ENCODE measurements at places on chromosomes 4 and X.

DNA sequence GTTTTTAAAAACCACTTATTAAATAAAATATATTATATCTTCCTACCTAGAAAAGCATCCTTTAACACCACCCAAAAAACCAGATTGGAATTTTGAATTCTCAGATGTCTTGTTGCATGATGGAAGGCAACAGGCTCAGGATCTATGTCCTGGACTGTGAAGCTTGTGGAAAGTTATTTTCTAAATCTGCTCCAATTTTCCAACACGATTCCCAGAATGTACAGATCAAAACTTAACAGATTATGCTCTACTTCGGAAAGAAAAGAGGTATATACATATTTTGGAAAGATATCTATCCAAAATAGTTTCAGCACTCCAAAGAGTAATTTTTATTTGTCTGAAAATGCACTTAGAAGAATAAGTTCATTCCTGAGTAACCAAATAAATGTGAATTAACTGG is 291.7 kb upstream of the EMCN start:
- no peak for DNase-seq

DNA sequence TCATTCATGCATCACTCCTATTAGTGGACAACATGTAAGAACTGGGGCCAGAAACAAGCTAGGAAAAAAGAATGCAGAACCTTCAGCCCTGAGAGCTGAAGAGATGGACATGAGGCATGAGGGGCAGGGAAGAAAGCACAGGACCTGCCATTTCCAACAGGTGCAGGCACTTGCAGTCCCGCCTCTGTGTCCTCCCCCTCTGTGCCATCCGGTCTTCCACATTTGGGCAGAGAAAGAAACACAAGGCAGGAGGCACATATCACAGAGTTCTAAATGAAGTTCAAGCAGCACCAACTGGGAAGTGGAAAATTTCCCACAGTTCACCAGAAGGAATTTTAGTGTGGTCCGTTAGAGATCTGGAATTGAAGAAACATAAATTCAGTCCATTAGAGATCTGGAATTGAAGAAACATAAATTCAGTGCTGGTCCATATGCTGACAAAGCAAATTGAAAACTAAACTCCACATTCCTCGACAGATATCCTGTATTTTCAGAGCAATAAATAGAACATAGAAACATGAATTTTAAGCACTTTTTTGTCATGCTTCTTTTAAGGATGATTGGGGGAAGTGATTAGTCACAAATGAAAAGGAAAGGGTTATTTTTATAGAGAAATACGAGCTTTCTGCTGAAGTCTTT is 57.2 kb upstream of the DAPP1 start:
- DNase-seq = no peak

DNA sequence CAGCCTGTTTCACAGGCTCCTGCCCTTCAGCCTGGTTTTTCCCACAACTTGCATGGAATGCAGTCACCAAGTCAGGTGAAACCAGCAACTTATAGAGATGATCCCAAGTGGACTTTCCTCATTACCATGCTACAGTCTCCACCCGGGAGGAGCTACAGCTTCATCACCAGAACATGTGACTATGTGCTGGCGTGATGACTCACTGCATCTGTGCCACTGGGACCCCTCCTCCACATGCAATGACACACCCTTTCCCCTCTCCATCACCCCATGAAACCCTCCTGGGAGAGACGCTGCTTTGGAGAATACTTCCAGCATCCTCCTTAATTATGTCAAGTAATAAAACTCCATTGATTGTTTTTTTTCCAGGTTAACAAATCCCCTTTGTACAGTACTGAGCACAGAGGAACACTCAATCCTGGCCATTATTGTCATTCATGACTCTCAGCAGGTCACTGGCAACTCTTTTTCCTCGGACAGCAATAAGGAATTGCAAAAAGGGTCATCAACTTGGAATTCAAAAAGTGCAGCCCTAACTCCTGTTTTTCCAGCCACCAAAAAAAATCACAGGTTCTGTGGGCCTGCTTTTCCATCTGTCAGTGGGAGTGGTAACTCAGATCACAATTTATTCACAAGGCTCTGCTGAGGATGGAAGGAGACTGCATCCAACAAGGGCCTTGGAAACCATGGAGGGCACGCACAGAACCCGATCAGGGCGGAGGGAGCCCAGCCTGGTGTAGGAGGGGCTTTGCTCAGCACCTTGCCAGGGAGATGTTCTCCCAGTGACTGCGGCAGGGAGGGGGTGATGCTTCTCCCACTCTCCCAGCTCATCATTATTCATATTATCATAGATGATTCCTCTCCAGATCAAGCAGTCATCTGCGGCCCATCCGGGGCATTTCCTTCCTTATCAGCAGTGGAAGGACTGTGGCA is 17.4 kb downstream of the QDPR start:
- DNase-seq = no peak

DNA sequence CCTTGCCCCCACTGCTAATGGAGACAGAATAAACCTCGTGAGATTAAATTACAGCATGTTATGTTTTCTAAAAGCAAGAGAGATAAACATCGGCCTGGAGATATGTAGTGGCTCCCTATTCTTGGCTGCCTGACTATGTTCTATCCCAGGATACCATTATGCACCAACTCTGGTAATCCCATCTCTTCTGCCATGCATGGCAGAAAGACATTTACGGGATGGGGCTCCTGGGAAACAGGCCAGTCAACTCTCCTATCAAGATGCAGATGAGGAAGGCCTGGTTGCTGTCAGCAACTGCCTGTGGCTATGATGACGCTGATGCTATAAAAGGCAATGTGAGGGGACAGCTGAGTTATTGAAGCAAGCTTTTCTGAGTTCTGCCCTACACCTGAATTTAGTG is 166.2 kb upstream of the VCX3A start:
- no peak for DNase-seq

DNA sequence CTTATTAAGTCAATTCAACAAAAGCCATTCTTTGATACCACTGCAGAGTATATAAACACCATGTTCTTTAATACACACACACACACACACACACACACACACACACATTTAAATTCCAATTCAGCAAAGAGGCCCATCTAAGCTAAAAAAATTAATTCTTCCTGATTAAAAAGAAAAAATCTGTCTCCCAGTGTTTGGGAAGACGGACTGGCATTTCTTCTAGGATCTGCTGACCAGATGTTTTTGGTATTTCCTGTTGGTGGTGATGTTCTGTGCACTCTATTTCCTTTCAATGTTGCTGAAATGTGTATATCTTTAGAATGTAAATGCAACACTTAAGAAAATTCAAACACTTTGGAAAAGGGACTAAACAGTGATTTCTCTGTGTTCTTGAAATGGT is 243.8 kb downstream of the THOC2 start:
- DNase-seq = no peak

GRCh38 chr4:7584606-7585159 is 150.0 kb upstream of the PSAPL1 start:
- DNase-seq = no peak

DNA sequence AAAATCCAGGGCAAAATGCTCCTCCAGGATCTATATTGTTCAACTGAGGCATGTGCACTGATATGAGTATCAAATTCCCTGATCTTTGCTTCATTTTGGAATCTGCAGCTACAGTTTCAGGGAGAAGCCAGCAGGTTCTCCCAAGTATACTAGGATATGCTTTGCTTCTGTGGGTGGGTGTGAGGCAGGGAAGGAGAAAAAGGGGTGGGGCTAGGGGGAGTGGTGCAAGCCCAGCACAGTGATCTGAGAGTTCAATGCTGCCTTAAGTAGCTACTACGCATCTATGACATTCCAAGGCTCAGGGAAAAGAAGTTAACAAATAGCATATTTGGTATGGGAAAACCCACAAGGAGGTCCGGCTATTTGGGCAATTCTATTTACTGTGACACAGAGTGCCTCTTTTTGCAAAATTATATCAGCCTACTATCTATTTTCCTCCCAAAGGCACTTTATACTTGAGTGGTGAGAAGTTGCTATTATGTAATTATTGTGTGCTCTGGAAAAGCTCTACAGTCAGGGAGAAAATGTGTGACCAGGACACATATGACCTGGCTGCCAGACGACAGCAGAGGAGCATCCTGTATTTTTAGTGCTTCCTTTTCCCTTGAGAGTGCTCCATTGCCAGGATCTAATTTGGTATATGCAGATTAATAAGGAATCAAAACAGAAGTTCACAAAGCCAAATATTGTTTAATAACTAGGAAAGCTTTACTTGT is 162.0 kb downstream of the RNF150 start:
- no peak for DNase-seq

- DNase-seq = no peak
Measured at GRCh38 chrX:146604196-146604595, 205.4 kb upstream of the CXorf51B start.

- no peak for DNase-seq
Measured at GRCh38 chrX:57596109-57596508, 4.3 kb downstream of the ZXDB start.

DNA sequence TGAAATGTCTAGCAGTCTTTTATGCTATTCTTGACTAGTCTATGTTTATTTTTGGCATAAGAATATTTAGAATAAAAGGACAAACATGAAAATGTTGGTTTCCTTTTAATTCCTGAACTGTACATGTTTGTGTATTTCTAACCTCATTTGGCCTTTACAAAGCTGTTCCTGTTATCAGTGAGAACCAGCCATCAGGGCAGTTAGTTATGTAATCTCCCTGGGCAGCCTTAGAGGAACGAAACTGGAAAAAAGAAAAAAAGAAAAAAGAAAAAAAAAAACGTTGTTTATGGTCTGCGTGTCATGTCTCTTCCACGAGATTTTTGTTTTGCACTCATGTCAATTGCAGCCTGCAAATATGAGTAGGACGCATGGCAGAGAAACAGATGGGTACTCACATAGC is 193.7 kb downstream of the MAGEB5 start:
- no peak for DNase-seq

GRCh38 chr4:76687746-76688448 is 210.0 kb downstream of the SOWAHB start:
- no peak for DNase-seq

DNA sequence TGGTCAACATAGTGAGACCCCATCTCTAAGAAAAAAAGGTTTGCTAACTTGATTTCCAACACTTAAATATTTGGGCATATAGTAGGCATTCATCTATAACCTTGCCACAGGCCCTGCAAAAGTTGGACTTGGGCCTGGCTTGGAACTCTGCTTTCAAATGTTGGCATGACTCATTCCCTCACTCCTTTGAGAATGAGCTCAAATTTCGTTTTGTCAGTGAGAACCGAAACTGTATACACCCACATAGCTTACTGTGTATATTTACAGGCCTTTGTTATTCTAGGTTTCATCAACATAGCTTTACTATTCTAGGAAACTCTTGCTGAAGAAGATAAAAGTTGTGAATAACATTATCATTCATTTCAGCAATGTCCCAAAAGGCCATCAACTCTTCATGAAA is 88.7 kb upstream of the ELOVL6 start:
- DNase-seq = no peak

GRCh38 chr4:15104825-15105224 is 102.5 kb downstream of the CPEB2 start:
- DNase-seq = no peak

- no peak for DNase-seq
Measured at GRCh38 chr4:25098964-25099891, 61.0 kb downstream of the SEPSECS start.

DNA sequence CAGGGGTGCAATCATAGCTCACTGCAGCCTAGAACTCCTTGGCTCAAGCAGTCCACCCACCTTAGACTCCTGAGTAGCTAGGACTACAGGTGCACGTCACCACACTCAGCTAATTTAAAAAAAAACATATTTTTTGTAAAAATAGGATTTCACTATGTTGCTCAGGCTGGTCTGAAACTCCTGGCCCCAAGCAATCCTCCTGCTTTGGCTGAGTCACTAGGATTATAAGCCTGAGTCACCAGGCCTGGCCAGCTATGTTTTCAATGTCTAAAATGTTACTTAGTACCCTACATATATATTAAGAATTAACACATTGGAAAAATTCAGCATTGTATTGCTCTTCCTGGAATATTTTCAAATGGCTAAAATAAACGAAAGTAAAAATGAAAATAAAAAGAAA is 37.5 kb downstream of the PNPLA4 start:
- DNase-seq = no peak

GRCh38 chrX:94400488-94400887 is 726.5 kb downstream of the FAM133A start:
- DNase-seq = no peak

- DNase-seq = no peak
Measured at GRCh38 chr4:41154814-41155177, 59.5 kb downstream of the APBB2 start.

DNA sequence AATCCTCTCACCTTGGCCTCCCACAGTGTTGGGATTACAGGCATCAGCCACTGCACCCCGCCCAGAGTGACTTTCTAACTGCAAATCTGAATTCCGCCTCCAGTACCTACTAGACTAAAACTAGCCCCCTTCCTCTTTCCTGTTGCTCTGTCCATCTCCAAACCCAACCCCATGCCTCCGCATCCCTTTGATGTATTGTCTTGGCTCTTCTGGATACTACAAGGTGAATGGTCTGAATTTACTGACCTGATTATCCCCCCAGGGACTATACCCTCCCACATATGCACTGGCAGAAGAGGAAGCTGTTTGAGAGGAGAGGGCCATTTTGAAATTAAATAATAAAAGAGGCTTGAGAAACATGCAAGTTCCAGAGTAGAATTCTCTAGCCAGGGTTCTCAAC is 17.7 kb upstream of the TFDP3 start:
- no peak for DNase-seq

GRCh38 chr4:99655308-99656081 is 2.1 kb downstream of the C4orf54 start:
- no peak for DNase-seq

- no peak for DNase-seq
Measured at GRCh38 chrX:132181364-132181763, 37.9 kb downstream of the RAP2C start.

DNA sequence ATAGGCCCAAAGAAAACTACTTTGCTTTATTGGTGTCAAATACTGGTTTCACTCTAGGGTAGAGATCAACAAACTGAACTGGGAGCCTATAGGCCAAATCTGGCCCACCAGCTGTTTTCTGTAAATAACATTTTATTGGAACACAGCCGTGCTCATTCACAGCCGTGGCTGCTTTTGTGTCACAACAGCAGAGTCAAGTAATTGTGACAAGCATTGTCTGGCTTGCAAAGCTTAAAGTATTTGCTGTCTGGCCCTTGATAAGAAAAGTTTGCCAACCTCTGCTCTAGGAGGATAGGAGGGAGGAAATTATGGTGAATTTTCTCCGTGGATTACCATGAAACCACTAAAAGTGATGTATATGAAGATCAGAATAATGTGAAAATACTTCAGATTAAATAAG is 53.4 kb downstream of the GPAT3 start:
- no peak for DNase-seq

GRCh38 chr4:85496933-85497332 is 22.0 kb downstream of the ARHGAP24 start:
- DNase-seq = no peak
